NCI-H510A treated with DMSO at 0.1 percent for 48 hours (cell line): ENCODE measurements at places on chromosomes 3 and 15.

- no peak for DNase-seq
These were observed 429.3 kb upstream of the THBS1 start for GRCh38 chr15:39151545-39151944.

DNA sequence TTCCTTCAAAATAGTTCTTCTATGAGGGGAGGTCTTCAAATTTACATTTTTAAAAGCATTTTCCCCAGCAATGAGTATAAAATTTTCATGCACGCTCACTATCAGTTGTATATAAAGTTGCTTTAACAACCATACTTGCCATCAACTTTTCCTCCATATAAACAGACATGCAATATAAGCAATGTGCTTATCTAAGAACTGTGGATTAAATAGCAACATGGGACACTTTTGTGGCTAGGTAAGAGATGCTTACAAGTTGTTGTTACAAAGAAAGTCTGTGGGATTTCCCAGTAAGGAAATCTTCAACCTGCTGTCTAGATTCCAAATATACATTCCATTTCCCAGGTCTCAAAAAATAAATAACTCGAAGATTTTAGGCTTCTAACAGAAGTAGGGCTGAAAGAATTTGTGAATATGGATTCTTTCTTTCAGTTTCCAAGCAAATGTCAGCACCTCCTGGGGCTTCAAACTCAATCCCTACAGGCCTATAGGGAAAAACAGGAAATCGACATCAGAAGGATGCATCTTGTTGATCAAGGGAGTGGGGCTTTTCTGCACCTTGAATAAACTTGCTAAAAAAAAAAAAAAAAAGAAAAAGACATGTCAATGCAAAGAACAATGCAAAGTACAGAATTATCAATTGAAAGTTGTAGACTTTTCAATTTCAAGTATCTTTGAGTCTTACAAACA is 16.1 kb downstream of the TNIK start:
- no peak for DNase-seq

GRCh38 chr15:80778964-80779657 is at the start of gene CEMIP:
TSS of gene CEMIP (plus strand) at chr15:80779370. CDS start at chr15:80873880, 94,510 bp downstream.
- peak; percentile 86 for DNase-seq

GRCh38 chr3:40731445-40731844 is 206.7 kb downstream of the ZNF621 start:
- DNase-seq: no peak

GRCh38 chr15:98418122-98418521 is 230.2 kb upstream of the IGF1R start:
- DNase-seq: no peak

DNA sequence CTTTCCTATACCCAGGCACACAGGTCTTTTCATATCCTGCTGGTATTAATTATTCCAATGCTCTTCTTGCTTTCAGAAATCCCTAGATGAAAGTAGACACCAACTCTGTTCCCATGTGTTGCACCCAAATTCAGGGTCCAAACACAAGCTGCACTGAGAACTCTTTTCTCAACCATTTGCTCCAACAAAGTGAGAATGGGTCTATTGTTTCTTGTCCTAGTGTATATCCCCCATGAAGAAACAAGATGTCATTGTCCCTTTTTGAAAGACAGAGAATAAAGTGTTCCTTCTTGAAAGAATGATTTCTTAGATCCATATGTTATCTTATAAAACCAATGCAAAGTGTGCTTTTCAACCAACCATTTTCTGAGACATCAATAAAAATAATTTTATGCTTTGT is 353.7 kb downstream of the CNTN6 start:
- no peak for DNase-seq

DNA sequence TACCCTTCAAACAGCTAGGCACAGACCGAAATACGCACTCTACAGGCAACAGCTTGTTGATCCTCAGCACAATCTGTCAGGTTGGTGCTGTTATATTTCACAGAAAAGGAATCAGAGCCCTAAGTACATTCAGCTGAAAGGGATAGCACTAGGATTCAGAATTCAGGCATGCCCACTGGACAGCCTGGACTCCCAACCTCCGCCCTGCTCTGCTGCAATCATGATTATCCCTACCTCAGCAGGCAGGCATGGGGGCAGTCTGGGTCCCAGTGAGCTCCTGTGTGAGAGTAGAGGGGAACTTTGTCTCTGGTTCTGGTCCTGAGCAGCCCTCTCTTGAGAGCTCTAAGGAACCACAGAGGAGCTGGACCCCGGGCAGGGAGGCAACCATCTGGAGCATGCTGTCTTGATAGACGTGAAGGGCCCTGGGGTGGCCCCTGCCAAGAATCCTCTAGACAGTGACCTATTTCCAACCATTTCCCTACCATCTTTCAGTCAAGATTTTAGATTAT is 23.4 kb upstream of the NOX5 start:
- DNase-seq: no peak

- DNase-seq: no peak
These were observed 7.0 kb downstream of the CMTM6 start for GRCh38 chr3:32495609-32496008.

DNA sequence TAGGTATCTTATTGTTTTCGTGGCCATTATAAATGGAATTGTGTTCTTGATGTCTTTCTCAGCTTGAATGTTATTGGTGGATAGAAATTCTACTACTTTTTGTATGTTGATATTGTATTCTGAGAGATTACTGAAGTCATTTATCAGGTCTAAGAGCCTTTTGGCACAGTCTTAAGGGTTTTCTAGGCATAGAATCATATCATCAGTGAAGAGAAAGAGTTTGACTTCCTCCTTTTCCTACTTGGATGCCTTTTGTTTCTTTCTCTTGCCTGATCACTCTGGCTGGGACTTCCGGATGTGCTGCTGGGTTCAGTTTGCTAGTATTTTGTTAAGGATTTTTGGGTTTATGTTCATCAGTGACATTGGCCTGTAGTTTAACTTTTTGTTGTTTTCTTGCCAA is 527.1 kb downstream of the GRM7 start:
- no peak for DNase-seq

- peak; percentile 92 for DNase-seq
These were observed 21.1 kb upstream of the PLXND1 start for GRCh38 chr3:129627350-129628168.

DNA sequence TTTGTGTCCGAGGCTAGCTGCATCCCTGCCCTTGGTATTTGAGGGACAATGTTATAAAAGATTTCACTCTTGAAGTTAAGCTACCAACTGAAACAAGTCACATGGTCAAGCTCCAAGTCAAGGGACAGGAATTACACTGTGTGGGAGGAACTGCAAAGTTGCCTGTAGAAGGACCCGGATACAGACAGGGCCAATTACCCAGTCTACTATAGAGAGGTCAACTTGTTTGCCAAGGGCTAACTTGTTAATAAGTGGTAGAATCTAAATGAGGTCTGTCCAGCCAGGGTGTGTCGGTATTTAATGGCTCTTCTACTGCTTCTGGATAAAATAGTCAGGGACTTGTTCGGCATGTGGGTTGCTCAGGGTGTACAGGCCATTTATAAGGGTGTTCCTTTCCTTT is 55.7 kb downstream of the PTPRG start:
- no peak for DNase-seq

- DNase-seq: no peak
These were observed 129.7 kb upstream of the TUSC7 start for GRCh38 chr3:116579840-116580239.

- DNase-seq: no peak
These were observed 478.9 kb downstream of the NLGN1 start for GRCh38 chr3:173876476-173876875.

DNA sequence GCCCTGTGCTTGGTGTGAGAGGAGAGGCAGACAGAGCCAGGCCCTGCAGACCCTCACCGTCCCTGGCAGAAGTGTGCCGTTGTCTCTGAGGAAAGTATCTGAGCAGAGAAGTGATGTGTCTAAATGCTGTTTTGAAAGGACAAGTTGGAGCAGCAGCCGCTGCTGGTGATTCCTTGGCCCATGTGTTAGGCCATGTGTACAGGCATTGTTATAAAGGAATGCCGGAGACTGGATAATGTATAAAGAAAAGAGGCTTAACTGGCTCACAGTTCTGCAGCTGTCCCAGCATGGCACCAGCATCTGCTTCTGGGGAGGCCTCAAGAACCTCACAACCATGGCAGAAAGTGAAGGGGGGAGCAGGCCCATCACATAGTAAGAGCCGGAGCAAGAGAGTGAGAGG is 334.6 kb upstream of the ATP10A start:
- no peak for DNase-seq

GRCh38 chr15:40956541-40956982 is 3.3 kb downstream of the CHAC1 start:
- DNase-seq: no peak

- DNase-seq: no peak
These were observed 7.1 kb downstream of the RAD51 start for GRCh38 chr15:40702077-40702476.

DNA sequence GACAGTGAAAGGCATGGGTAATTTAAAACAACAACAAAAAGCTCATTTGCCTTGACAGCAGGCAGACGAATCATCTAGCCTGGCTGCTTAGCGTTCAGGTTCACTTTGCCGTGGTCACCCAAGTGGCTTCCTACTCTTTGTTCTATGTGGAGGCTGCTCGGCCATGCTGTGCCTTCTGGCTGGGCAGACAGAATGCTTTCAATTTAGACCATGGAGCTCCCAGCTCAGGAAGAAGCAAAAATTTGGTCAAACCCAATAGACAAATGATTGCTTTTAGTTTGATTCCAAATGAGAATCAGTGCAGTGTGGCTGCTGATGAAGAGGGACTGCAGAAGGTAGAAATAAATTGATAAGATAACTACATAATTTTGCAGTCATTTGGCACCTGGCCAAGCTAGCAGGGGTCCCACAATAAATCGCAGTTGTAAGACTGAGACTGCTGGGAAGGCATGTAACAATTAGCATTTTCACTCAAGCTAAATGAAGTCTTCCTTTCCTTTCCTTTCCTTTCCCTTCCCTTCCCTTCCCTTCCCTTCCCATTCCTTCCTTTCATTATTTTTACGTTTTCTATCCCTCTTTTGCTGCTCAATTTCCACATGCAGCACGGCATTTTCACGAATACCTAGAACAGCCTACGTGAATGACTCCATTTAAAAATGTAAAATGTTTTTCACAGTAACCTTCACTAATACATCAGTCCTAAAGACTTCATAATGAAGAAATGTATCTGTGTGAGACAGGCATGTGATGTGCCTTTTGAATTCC is 360.4 kb upstream of the TGFBR2 start:
- DNase-seq: no peak

GRCh38 chr3:15011174-15011573 is 53.9 kb downstream of the MRPS25 start:
- no peak for DNase-seq

DNA sequence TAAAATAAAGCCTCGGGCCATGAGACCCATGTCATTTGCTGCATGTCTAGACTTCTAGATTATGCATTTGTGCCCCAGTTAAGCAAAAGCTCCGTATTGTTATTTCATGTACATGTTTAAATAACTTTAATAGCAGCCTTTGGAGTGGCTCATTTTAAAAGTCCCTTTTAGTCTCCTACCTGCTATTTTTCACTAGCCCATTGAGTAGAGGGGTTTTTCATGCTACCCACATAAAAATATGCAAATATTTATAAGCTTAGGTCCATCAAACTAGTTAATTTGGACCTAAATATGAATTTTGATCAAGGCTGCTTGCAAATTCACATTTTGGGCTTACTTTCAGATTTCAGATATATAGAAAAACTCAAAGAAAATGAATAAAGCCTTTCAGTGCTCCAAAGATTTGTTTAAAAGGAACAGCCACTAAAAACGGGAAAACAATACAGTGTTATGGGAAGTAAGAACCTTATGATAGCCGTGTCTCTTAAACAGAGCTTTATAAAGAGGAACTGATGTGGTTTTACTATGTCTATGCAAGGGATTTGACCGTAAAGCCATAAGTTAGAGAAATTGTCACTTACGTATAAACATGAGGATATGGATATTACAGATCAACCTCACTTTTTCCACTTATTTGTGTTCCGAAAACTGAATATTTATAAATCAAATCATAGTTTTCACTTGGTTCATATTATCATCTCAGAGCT is 30.0 kb downstream of the FILIP1L start:
- DNase-seq: no peak

- DNase-seq: no peak
These were observed 216.4 kb downstream of the TCF12 start for GRCh38 chr15:57134851-57135250.

- no peak for DNase-seq
These were observed 44.8 kb upstream of the CCDC174 start for GRCh38 chr3:14606669-14607339.

- DNase-seq: no peak
These were observed 57.9 kb downstream of the EPHB1 start for GRCh38 chr3:134852893-134853351.

DNA sequence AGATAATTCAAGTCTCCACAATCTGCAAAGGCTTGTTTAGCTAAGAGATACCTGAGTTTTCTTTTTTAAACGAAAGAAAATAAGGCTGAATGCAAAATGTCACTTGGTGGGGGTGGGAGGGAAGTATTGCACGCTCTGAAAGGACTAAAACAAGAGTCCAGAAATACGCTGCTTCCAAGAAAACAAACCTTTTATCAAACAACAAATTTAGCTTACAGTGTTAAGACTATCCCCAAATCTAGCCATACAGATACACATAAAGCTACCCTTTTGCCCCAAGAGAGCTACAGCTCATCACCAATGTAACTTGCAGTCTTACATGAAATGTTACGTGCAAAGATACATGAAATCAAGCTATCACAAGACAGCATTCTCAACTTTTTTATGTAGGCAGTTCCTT is 522.5 kb downstream of the FOXP1 start:
- DNase-seq: no peak

GRCh38 chr15:92883163-92883875 is 16.8 kb upstream of the CHD2 start:
- DNase-seq: peak; percentile 28

- no peak for DNase-seq
These were observed 93.9 kb downstream of the ZPLD1 start for GRCh38 chr3:102528727-102529126.

DNA sequence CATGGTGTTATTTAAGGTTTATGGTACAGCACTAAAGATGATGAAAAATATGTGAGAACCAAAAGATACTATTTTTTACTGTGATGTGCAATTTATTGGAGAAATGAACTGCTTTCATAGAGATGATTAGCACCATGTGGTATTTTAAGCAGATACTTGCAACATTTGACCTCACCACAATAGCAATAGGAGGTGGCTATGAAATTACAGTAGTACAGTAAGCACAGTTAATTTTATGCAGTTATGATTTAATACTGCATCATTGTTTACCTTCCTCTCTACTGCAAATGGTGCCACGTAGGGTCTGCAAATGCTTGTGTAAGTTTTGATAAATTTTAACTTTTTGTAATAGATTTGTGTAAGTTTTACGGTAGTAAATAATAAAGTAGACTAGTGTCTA is 14.0 kb downstream of the PYGO1 start:
- DNase-seq: no peak
